Activated T-helper 1 cell treated with Interleukin-2 at 50 U/mL for 16 hours (primary cell): ENCODE measurements at places on chromosomes 7 and 10.
A peak's percentile ranks its signal among the peaks of the same experiment; 100 is the strongest.

DNA sequence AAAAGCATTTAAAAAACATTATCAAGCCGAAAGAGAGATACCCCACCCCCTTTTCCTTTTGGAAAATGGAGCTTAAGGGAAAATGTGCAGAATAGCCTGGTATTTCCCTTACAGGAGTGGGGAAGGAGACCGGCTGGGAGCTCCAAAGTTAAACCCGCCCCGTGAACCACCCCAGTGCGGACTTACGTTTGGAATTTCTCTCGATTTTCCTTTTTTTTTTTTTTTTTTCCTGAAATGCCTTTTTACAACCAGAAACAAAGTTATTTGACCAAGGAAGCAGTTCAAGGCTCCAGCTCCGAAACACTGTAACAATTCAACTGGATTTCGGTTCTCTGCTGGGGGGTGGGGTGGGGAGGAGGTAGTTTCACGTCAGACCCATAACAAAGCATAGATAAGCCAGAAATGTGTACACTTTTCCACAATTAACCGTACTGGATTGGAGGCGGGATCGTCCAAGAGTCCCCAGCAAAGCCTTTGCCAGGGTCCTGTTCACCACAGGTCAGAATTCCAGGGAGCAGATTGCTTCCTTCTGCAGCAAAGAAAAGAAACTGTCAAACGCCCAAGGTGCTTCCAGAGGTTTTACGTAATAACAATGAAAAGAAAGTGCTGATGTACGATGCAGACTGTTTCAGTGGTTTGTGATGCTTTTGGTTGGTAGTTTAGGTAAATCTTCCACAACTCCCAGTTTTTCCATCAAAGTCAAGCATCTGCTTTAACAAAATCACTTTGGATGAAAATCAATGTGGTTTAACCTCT, 6.7 kb downstream of the SKIDA1 start:
- no peak for DNase-seq

- no peak for DNase-seq
These were observed 51.2 kb downstream of the SP8 start for GRCh38 chr7:20735346-20736065.

DNA sequence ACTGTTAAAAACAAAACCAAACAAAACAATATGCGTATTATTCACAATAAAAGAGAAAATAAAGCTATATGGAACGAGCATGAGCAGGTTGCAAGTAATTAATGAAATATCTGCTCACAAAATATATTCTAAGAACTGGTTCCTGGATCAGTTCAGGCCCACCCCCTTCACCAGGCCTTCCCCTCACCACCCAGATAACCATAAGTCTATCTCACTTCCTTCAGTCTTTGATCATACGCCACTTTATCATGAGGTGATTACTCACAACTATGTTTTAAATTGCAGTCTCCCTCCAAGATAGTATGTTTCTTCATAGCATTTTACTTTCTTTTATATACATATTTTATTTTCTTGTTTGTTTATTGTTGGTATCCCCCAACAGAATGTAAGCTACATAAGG, 263.1 kb upstream of the HGF start:
- no peak for DNase-seq

DNA sequence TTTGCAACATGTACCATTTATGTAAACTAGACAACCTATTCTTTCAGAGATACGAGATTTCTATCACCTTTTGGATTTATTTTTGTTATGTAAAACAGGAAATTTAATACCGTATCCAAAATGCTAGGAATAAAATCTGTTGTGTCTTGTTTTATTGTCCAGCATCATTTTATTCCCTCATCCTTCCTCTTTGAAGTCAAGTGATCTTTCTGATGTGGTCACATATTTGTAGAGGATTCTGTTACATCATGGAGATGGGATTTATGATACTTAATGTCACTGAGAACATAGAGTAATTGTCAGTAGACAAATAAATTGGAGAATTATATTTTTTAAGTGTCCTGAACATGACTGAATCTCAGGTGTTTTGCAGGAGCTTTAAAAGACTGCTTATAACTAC, 64.7 kb downstream of the ZNF277 start:
- no peak for DNase-seq

DNA sequence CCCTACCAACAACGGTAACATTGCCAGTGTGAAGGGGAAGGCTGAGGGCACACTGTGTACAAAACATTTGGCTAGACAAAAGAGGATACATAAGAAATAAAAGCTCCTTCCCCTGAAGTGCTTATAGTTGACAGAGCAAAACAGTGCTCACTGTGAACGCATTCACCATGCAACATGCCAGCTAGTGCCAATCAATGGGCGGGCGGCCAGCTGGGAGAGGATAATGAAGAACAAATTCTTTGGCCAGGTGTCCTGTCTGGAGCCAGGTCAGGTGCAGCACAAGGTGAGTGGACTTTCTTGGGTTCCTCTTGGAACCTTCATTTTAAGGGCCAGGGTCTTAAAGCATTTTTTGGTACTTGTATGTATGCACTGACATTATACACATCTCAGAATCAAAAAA, 106.1 kb downstream of the ICA1 start:
- no peak for DNase-seq

DNA sequence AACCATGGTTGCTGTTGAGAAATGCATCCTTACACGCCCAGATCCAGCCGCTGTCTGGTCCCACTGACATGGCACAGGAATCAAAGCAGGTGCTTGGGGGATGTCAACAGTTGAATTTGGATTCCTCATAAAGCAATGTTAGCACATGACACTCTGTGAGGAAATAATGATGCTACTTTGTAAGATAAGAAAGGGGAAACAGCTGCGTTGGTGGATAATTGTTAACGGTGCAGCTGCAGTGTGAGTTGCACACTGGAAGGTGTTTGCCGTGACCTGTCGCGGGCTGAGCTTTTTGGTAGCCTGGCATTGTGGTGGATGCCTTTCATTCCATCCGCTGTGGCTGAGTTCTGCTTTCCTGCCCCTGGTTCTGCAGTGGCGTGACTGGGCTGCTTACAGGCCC, 113.9 kb downstream of the MGMT start:
- DNase-seq: no peak

- DNase-seq: no peak
These were observed 92.8 kb downstream of the MCU start for GRCh38 chr10:72784551-72785351.

DNA sequence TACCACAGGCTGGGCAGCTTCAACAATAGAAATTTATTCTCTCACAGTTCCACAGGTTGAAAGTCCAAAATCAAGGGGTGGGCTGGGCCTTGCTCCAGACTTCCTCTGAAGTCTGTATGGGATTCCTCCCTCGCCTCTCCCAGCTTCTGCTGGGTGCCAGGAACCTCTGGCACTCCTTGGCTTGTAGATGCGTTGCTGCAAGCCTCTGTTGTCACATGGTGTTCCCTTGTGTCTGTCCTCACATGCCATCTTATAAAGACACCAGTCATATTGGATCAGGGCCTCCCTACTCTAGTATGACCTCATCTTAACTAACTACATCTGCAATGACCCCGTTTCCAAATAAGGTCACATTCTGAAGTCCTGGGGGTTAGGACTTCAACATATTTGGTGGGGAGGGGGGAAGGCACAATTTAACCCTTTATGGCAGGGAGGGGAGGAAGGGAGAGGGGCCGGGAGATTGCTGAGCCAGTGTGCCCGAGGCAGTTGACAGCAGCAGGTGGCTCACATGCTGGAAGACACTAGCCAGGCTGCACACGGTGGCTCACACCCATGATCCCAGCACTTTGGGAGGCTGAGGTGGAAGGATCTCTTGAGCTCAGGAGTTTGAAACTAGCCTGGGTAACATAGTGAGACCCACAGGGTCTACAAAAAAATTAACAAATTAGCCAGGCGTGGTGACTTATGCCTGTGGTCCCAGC, 18.8 kb downstream of the ZNF282 start:
- no peak for DNase-seq

GRCh38 chr10:43453266-43453831, 16.4 kb downstream of the ZNF487 start:
- DNase-seq: no peak

- DNase-seq: no peak
These were observed 179.8 kb downstream of the NPSR1 start for GRCh38 chr7:34837801-34838201.

GRCh38 chr7:131109759-131110296, 217.8 kb upstream of the MKLN1 start:
- peak; percentile 68 for DNase-seq

- no peak for DNase-seq
These were observed 26.6 kb downstream of the REEP3 start for GRCh38 chr10:63547628-63548360.

GRCh38 chr7:104135760-104136558, 71.9 kb downstream of the ORC5 start:
- no peak for DNase-seq

GRCh38 chr10:116763440-116763839, 21.1 kb upstream of the HSPA12A start:
- DNase-seq: no peak

GRCh38 chr10:112799726-112800510, 150.1 kb upstream of the TCF7L2 start:
- no peak for DNase-seq

DNA sequence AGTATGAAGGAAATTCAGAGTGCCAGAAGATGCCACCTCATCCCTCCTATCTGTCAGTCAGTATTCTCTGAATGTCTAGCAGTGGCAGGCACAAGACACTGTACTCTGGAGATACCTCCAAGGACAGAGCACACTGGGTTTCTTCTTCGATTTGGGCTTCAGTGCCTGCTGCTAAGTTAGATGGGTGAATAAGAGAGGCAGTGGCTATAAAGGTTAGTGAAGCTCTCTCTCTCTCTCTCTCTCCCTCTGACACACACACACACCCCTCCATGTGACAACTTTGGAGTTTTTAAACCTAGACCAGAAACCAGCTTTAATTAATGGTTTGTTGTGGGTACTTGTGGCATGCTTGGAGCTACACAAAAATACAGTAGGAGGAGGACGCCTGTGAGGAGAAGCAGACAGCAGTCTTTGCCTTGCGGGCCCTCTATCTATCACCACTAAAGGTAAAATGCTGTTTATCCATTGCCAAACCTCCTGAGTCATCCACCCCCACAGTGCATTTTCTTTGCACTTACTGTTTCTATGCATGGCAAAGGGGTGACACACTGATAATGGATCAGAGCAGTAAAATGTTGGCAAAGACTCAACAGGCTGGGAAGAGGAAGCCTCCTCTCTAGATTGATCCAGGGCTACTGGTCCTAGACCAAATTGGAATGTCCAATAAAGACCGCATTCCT, 102.5 kb downstream of the TRIL start:
- no peak for DNase-seq

DNA sequence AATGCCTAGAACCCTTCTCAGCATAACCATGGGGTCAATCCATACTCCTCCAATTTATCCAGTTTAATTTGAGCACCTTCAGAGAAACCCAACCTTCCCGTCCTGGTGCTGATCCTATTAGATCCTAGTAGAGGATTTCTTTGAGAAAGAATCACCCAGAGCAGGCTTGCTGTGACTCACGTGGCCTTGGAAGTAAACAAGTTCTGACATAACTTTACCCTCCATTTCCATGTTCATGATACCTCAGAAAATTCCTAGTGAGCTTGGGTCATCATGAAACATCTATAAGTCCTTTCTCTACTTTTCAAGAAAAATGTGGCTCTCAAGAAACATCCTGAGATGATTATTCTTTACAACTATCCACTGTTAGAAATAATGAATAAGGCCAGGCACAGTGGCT, 71.7 kb downstream of the PRLHR start:
- DNase-seq: no peak

- DNase-seq: no peak
These were observed 115.0 kb upstream of the ZNF438 start for GRCh38 chr10:31146491-31147209.

GRCh38 chr7:54166419-54166818, 375.8 kb upstream of the VSTM2A start:
- DNase-seq: no peak

DNA sequence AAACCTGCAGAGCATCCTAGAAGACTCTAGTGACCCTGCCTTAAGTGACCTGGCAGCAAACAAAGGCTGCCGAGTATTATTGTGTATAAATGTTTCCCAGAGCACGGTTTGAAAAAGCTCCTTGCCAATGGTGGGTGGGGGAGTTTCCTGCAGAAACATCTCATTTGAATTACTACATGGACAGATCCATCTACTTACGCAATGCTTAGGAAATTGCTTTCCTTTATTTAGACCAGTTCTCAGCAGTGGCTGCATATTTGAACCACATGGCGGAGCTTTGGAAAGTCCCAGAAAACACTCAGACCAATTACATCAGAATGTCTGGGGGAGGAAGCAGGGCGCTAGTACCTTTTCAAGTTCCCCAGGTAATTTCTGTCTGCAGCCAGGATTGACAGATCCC, 560.9 kb downstream of the SDK1 start:
- no peak for DNase-seq

GRCh38 chr10:126387041-126387921, 996 bp downstream of the ADAM12 start:
- no peak for DNase-seq

DNA sequence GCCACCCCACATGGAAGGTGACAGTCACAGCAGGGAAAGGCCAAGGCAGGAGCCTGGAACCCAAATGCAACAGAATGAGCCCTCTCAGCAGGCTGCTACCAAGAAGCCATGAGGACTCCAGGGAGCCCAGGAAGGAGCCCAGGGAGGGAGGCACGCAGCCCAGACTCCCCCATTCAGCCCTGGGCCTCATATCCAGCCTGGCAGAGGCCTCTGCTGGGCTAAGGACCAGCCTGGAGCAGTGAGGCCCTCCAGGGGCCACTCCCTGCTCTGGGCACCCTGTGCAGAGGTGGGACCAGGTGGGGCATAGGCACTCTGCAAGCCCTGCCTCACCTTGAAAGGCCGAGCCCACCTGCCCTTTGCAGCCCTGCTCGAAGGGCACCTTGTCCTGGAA, 25.8 kb upstream of the ZNF488 start:
- DNase-seq: no peak

DNA sequence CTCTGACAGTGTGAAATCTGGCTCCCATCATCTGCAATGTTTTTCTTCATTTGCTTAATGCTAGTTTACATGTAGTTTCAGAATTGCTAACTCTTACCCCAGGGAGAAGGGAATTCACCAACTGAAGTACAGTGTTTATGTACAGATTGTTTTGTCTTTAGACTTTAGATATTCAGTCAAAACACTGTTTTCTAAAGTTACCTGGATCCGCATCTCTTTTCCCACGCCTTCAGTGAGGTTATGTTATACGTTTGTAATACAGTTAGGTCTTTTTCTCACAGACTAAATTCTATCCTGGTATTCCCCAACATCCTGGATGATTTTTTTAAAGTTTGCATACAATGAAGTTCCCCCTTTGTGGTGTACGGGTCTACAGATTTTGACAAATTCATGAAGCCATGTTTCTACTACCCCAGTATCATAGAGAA, 3.2 kb upstream of the LYZL1 start:
- DNase-seq: no peak

DNA sequence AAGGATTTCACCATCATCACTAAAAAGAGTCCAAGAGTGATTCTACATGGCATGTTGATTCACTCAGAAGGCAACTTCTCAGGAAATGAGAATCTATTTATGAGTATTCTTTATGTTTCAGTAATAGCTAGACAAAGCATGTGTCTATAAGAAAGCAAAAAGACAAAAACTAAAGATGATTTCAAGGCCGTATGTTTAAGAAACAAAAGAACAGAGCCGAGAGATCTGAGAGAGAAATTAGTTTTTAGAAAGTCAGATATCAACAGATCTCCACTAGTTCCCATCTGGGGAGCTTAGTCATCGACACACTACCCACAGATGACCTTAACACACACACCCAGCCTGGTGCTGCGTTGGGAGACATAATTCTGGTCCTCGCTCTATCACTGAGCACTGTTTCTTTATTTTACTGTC, 21.0 kb downstream of the PIP4K2A start:
- no peak for DNase-seq

GRCh38 chr10:122307669-122308416, 36.7 kb downstream of the BTBD16 start:
- no peak for DNase-seq
